ENCODE measurements at places on chromosomes 6 and 20.

GRCh38 chr20:8094850-8095249 is 37.2 kb upstream of the PLCB1 start:
- DNase-seq: no peak

DNA sequence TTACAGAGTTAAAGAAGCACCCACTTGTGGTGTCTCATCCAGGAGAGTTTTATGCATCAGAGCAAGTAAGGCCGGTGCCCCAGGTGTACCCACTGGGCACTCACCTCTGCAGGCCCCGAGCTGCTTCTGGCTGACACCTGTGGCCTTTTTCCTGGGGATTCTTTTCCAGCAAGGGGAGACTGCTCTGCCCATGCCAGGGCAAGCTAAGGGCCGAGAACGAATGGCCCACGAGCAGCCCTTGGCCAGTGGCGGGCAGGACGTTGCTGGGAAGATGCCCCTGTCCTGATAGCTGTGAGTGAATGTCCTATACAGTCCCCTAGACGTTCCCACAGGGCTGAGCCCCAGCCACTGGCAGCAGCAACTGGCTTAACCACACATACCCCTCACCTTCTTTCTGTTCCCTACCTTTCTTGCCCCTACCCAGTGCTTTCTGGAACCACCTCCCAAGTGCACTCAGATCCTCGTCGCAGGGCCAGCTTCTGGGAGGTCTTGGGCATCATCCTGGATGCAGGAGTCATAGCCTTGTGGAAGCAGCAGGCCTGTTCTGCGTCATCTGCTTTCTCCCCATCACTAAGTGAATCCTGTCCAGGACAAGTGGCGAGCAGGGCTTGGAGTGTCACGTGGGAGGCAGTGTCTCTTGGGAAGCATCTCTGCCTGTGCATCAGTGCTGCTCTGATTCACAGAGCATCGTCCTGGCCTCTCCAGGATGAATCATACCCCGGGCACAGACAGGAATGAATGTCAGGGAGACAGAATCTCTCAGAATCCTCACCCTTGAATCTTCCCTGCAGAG is 32.5 kb downstream of the SYNDIG1 start:
- no peak for DNase-seq

DNA sequence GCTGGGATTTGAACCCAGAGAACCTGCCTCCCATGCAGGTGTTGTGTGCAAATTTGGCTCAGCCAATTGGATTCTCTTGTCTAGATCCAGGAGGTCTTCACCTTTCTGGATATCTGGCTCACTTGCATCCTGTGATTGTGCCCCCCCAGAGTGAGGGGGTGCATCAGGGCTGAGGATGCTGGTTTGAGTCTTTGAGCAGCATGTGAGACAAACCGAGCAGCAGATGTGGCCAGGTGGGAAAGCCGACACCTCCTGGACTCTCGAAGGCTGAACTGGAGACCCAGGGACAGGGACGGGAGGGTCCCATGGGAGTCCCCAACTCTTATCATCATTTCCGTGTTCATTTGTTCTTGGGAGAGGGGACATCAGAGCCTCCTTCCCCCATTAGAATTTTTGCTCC is 30.6 kb upstream of the SULF2 start:
- no peak for DNase-seq

DNA sequence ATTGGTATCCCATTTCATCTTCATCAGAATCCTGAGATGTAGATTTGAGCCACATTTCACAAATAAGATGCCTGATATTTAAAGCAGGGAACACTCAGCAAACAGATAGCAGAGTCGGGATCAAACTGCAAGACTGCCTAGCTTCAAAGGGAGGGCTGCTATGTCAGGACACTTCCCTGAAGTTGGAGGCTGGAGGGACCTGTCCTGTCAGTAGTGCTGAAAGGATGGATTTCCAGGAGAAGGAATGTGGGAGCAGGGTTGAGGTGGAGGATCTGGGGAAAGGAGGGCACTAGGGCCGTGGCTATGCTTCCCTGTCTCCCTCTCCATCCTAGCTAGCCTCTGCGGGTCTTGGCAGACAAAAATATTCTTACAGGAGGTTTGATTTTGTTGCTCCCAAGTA is 32.2 kb downstream of the COX4I2 start:
- no peak for DNase-seq

- DNase-seq: no peak
These were observed 44.2 kb upstream of the TIAM2 start for GRCh38 chr6:154950979-154951344.

GRCh38 chr20:12970372-12970821 is 38.4 kb upstream of the SPTLC3 start:
- peak; percentile 30 for DNase-seq

DNA sequence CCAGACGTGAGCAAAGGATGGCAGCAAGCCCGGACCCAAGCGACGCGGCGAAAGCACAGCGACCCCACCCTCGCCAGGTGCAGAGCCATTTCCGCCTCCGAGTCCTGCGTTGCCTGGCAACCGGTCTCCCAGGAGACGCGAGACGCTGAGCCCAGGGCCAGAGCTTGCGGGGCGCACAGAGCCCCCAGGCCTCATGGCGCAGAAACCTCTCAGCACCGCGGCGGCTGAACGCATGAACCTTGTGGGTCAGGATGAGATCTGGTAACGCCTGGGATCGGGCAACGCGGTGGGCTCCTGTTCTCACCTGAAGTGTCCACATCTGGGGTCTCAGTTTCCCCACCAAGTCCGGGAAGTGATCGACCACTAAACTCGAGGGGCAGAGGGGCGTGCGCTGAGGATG is 77.7 kb downstream of the ANKRD60 start:
- no peak for DNase-seq

- DNase-seq: no peak
These were observed 127.0 kb upstream of the MAN1A1 start for GRCh38 chr6:119476554-119476953.

GRCh38 chr20:60268491-60268890 is 310.3 kb downstream of the CDH26 start:
- DNase-seq: no peak

DNA sequence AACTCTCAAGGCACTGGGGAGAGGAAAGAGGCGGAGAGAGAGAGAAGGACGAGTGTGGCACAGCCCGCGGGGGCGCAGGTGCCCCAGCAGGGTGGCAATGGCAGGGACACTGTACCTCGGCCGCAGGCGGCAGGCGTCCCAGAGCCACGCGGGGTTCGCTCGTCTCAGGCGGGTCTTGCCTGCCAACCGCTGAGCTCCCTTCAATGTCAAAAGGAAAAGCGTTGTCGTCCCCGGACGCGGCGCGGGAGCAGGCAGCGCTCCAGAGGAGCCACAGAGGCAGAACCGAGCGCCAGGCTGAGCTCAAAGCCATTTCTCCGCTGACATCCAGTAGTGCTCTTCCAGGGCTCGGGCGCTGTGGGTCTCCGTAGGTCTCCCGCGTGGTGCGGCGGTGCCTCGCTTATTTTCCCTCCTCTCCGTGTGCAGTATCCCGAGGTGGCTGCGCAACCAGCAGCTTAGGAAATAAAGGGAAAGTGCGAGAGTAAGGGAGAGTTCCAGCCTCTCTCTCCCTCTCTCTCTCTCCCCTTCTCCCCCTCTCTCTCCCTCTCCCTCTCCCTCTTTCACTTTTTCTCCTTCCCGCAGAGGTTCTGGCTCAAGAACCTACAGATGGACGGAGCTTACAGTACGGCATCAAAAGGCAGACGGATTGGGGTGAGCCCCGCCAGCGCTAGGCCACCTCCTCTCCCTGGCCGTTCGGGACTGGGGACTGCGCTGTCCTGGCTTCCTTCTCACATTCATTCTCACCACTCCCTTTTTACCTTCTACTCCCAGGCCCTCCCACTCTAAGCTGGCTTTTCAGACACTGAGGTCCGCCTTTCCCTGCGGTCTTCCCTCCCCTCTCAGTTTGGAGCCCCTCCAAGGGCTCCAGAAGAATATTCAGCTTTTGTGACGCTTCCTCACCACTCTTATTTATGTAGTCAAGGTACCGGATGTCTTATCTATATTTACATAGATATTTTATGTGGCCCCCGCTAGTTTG is at the start of gene LAMA4:
TSS of gene LAMA4 (minus strand) at position 727 of the 976 bp plus-strand sequence. CDS start at position 310, 417 bp downstream.
- DNase-seq: peak; percentile 28

DNA sequence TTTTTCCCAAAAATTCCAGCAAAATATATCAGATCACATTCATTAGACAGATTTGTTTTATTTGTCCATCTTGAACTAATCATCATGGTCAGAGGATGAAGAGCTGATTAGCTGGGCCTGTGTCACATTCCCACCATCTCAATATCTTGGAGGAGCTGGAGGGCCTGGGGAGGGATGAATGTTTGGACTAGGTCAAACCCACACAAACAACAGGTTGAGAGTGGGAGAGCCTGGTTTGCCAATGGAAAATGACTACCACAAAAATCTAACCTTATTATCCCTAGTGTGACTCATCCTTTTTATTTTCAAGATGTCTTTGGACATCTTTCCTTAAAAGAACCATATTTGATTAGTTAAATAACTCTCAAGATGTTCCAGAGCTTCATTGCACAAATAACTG is 242.4 kb downstream of the OGFRL1 start:
- DNase-seq: no peak

DNA sequence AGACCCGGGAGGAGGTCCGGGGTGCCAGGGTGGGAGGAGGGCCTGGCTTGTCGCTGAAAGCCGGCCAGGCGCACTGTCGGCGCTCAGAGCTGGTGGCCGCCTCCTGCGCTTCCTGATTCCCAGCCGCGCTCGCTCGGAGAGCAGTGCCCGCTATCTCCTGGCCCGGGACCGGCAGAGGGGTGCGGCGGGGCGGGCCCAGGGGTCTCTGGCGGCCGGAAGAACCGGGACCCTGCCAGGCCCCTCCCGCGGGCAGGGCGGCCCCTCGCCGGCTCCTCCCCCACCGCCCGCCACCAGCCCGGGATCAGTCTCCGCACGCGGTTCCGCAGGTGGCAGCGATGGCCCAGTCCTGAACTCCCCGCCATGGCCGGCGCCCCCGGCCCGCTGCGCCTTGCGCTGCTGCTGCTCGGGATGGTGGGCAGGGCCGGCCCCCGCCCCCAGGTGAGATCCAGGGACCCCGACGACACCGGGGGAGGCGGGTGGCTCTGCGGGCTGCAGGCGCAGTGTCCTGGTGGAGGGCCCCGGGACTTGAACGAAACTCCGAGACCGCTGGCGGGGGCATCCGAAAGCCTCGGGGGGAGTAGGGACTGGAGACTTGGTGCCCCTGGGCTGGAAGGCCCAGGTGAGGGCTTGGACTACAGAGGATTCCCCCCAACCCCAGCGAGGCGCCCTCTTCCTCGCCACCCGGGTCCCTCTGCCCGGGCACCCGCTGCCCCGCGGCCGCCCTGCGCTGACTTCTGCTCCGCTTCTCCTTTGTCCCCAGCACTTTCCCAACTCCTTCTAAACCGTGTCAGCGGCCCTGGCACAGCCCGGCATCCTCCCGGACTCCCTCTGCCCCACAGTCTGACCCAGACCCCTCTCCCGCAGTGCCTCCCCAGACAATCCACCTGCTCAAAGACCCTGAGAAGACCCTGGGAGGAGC is at the start of gene GLP1R:
TSS of gene GLP1R (plus strand) at position 301 of the 919 bp plus-strand sequence. CDS start at position 361, 60 bp downstream.
- no peak for DNase-seq

All from LoVo (cell line).